Activated CD4-positive, alpha-beta T cell treated with anti-CD3 and anti-CD28 coated beads, Interleukin-2, Interleukin-4, amounts not matched to agents 100 ng/mL and 50 ng/mL, durations not matched to agents 16 hours and 8 hours (primary cell): ENCODE measurements at places on chromosomes 4 and X.

GRCh38 chr4:19425146-19425545 is 826.6 kb upstream of the SLIT2 start:
- DNase-seq = no peak

GRCh38 chr4:36152735-36153134 is 91.6 kb downstream of the ARAP2 start:
- DNase-seq = no peak

- DNase-seq = no peak
Measured at GRCh38 chr4:166195101-166195500, 322.1 kb downstream of the TLL1 start.

DNA sequence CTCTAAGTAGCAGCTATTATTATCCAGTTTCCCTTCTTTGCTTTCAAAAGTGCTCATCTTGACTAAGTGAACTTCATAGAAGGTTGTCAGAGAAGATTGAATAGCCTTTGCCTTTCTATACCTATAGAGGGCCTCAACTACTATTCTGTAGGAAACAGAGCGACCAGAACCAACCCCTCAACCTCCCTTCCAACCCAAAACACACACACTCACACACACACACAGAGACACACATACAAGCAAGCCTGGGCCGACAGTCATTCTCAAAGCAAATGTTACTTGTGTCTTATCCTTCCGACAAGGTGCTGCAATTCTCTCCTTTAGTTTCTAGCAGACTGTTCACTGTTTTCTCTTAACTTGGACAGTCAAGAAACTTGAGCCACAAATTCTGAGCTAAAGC is 201.6 kb downstream of the DCTD start:
- no peak for DNase-seq

DNA sequence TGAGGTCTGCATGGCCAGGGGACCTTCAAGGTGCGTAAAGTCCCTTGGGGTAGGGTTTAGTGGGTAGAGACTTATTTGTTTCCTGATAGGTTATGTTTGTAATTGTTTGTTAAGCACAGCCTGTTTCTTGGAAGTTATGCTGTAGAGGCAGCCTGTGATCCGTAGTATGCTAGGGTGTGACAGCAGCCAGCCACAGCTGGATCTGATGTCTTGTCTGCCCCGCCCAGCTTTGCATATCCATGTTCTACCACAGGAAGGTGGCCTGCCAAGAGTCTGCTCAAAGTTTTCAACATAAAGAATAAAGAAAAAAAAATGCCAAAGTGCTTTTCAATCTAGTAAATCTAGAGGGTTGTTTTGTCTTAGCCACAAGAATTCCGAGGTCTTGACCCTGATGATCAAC is 19.1 kb upstream of the PRRG3 start:
- no peak for DNase-seq

DNA sequence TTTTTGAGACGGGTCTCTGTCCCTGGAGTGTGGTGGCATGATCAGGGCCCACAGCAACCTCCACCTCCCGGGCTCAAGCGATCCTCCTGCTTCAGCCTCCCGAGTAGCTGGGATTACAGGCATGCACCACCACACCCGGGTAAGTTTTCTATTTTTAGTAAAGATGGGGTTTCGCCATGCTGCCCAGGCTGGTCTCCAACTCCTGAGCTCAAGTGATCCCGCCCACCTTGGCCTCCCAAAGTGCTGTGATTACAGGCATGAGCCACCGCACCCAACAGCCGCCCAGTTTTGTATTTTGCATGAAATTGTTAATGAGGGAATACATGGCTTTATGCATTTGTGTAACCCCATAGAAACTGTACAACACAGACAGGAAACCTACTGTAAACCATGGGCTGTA is 2.8 kb upstream of the ARHGAP4 start:
- no peak for DNase-seq

DNA sequence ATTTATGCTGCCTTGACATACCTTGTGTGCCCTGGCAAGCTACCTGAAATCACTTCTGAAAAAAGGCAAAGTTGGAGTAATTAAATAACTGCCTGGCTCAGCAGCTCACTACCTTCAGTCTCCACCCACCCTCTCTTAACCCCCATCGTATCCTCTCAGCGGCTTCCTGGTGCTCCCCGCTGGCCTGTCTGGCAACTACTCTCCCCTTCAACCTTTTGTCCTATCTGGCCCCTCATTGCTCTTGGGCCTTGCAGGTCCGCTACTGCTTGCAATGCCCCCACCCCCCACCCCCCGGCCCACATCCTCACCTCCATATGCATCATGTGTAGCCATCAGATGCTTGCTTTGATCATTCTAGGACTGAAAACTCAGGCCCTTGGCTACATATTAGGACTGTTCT is 34.5 kb downstream of the PRPS1 start:
- DNase-seq = no peak

- no peak for DNase-seq
Measured at GRCh38 chr4:76556452-76556851, 121.4 kb downstream of the SHROOM3 start.

DNA sequence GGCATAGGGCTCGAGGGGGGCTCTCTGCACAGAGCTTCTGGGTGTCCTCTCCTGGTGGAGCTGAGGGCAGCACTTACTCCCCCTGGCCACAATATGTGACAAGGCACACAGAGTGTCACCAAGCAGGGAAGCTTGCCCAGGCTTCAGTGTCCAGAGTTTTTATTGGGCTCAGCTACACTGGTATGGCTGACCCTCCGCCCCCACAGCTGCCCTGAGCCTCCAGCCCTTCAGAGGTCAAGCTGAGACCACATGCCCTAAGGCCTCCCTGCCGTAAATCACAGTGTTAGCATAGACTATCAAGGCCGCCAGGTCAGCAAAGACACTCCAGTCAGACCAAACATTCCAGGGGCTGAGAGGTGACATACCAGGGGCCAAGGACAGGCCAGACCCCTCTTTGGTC is 59.0 kb downstream of the EVC start:
- no peak for DNase-seq

- no peak for DNase-seq
Measured at GRCh38 chrX:42515939-42516338, 262.0 kb downstream of the PPP1R2C start.

- no peak for DNase-seq
Measured at GRCh38 chr4:24805566-24805965, 10.2 kb downstream of the SOD3 start.

DNA sequence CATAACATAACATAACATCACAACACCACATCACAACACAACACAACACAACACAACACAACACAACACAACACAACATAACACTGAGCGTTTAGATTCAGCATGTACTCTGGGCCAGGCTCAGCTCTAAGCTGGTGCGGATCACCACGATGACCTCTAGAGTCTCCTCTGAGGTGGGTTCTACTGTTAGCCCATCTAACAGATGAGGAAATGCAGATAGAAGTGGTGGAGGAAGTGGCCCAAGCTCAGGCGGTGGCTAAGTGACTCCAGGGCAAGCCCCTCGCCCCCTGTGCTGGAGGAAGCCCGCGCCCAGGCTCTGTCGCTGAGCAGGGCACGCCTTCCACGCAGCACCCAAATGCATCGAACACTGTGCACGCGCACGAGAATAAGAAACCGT is 45.3 kb upstream of the CDKN2AIP start:
- no peak for DNase-seq

DNA sequence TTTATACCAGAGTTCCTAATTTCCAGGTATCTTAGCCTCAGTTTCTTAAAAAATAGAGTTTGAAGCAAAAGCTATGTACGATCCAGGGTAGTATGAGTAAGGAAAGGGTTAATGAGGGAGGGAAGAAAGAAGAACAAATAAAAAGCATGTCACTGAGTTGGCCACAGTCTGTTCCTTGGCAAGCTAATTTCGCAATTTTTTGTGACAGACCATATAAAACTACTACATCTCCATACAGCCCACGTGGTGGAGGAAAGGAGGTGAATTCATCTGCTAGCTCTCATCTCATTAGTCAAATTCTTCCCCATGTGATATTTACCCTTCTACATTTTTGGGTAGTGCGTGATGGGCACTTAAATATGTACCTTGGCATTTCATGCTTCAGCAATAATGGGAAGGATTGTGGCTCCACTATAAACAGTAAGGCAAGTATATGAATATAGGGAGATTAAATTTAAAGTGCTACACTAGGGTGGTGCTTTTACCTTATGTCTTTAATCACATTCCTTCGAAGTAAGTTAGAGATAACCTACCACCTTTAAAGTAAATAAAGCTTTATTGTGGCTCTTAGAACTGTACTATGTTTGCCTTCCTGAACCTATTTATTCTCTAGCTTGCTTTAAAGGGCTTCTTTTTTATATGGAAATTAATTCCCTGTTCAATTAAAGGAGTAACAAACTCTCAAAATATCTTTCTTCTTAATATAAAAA is 102.1 kb upstream of the VAMP7 start:
- no peak for DNase-seq

DNA sequence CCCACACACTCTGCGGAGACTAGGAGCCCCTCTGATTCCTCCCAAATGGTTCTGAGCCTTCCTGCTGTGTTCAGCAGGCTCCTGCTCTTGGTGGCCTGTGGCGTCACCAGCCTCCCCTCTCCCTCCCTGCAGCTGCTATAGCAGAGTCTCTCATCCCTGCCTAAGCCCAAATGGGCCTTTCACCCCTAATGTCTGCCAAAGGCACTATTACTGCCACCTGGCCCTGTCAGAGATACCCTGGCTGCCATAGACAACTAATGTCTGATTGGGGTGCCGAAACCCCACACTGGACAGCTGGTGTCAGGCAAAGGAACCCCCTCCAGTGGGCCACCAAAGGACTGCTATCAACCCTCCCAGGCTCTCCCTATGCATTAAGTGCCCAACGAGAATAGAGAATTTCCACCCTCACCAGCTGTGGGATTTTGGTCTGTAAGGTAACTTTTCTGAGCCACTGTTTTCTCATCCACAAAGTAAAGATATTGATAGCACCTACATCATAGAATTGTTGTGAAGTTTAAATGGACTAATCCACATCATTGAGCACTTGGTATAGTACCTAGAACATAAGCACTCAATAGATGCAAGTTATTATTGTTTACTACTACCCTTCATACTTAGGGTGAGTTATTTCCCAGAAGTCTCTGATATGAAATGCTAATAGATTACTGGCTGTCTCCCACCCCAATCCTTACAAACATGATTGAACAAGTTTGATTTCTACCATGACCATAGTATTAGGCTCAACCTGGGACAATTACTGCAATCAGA is 421.3 kb downstream of the MID1IP1 start:
- no peak for DNase-seq

GRCh38 chr4:37068580-37068979 is 176.0 kb upstream of the NWD2 start:
- DNase-seq = no peak

DNA sequence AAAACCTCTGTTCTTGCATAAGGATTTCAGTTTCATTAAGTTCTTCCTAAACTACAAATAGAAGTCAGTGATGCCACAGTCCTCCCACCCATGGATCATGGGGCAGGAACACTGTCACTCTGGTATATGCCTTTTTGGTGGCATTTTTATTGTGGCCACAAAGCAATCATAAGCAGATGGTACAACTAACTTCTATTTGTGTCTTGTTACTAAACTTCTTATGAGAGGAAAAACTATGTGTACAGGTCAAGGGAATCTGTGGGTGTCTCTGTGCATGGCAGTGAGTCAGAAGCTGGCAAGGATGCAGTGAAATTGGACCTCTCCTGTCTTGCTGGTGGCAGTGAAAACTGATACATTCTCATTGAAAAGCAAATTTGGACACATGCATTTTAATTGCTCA is 245.0 kb upstream of the GPC4 start:
- DNase-seq = no peak

DNA sequence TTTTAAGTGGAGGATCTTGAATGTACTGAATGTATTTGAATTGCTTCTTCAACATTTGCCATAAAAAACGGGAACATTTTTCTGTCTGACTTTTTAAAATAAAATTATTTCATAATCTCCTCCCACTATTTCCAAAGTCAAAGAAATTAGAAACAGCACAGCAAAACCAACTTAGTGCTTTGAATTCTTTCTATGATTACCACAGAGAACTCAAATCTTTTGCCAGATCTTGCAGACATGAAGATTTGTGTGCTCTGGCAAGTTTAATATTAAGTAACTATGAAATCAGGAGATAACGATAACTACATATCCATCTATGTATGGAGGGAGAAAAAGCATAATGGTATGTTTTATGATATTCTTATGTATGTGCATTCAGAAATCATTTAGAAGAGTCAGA is 982.2 kb downstream of the PCDH7 start:
- DNase-seq = no peak

DNA sequence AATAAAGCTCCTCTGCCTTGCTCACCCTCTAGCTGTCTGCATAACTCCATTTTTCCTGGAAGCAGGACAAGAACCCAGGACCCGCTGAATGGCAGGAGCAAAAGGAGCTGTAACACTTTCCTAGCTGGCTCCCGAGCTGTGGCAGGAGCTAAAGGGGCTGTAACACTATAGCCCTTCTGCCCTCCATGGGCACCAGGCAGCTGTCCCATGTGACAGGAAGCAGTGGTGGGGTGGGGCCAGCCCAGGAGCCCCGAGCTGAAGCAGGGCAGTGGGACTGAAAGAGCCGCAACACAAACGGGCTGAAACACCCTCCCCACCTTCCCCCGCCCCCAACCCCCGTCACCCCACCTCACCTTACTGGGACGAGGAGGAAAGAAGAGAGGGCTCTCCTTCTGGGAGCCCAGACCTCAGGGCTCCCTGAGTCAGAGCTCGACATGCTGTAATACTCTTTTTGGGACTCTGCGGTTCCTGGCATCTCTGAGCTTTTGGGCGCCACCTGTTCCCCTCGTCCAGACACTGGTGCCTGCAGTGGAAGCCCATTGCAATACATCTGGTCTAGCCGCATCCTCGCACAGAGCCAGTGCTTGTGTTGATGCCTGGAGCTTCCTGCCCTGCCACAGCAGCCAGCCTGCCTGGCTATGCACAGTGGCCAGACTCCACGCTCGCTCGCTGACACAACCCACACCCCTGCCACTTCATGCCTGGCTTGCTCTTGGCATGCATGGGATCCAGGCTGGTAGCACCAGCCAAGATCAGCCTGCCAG is 39.4 kb downstream of the PPM1K start:
- no peak for DNase-seq

GRCh38 chrX:119399772-119400101 is 601 bp downstream of the SLC25A43 start:
- DNase-seq = no peak

- no peak for DNase-seq
Measured at GRCh38 chr4:62301500-62301899, 1101.4 kb downstream of the ADGRL3 start.

DNA sequence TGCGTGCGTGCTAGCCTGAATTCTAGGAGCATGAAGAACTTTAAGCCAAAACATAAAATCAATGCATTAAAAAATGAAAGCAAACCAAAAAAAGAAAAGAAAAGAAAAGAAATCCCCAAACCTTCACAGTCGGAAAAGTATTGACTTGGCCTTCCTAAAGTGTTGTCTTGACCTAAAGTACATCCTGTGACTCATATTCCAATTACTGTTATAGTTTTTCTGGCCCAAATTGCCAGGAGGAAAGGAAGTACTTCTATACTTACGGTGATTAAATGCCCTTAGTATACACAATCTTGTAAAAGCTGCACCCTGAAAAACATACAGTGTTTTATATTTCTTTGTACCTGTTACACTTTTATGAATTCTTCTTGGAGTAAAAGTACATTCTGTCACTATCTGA is 512.8 kb downstream of the ANKRD50 start:
- DNase-seq = no peak
